ENCODE measurements at places on chromosomes 1 and 21.

DNA sequence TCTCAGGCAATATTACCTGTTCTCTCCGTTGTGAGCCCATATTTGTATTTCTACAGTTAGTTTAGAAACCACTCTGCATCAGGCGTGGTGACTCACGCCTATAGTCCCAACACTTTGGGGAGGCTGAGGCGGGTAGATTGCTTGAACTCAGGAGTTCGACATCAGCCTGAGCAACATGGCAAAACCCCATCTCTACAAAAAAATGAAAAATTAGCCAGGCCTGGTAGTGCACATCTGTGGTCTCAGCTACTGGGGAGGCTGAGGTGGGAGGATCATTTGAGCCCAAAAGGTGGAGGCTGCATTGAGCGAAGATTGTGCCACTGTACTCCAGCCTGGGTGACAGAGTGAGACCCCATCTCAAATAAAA is 19.7 kb upstream of the ID3 start:
- DNase-seq = no peak

- peak; percentile 58 for DNase-seq
Measured at GRCh38 chr1:24235921-24236788, 49.1 kb upstream of the IFNLR1 start.

DNA sequence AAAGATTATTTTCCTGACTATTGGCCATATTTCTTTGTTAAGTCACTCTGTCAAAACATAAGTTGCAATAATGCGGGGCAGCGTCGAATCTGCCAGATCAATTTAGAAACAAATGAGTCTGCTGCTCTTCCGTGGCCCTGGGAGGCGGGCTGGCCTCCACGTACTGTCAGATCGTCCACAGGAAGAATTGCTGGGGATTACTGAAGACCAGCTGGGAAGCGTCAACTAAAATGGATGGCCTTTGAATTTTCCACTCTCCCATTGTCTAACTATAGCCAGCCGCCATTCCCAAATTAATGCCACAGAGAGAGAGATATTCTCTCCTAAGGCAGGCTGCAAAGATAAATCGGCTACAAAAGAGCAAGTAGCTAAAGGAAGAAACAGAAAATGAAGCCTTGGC is 560.2 kb downstream of the SMYD3 start:
- no peak for DNase-seq

GRCh38 chr1:85396194-85396593 is 68.8 kb downstream of the DDAH1 start:
- DNase-seq = no peak

DNA sequence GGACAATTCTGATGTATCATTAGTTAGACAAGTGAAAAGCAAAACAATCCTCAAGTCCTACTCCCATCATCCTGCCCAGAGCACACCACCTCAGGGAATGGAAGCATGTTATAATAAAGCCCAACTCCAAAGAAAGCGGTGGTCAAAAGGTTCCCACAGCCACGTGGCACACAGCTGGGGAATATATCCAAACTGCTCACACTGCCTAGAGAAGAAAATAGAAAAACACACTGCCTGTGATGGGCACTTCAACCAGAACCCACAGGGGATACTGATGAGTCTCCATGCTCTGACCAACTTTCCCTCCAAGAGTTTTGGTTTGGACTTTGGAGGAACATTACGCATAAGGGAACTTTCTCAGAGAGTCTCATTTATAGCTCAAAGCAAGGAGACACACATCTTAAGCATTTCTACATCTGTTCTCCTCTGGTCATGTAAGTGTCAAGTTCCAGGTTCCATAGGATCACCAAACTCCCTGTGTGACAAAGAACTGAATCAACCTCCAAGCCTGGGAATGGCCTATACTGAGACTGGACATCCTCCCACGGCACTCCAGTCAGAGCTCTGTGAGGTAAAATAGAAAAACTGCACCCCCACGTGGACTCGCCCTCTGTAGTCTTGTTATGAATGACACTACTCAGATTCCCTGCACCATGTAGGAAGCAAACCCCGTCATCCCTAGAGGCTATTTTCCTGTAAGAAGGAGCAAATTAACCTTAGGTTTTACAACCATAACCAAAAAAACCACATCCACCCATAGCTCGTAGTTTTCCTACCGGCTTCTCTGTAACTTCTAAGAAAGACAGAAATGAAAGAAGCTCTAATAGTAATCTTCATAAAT is 12.2 kb downstream of the DSTYK start:
- DNase-seq = no peak

DNA sequence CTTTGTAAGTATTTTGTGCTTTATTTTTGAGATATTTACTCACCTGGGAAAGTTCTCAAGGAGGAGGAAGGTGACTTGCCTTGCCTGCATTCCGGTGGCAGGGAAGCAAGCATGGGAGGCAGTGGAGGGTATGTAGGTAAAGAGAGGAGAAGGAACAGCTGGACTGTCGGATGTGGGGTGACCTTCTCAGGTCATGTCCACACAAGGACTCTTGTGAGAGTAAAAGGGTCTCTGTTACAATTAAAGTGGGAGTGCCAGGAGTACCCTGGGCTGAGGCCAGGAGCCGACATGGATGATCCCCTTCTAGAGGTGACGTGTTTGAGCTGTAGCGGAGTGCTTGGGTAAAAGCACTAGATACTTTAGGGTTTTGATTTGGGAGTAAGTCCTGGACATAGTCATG is 25.0 kb downstream of the UBE4B start:
- no peak for DNase-seq

GRCh38 chr1:43878440-43878839 is 55.2 kb upstream of the ARTN start:
- no peak for DNase-seq

GRCh38 chr1:168834225-168834872 is 105.3 kb upstream of the DPT start:
- DNase-seq = no peak
